ENCODE measurements at places on chromosomes 5 and 9. TPM values are rescaled to one million over a fixed set of nuclear protein-coding genes. Genes with fewer than 3 reads are reported as not detected.

The TMEM215 gene
- not detected for total RNA-seq

The FYB1 gene
- total RNA-seq, result 11.4 TPM

The SEC24A gene
- 21.6 TPM for total RNA-seq

The PCDHGA6 gene
- 4.0 TPM for total RNA-seq

The DMRT3 gene
- total RNA-seq, result 1.8 TPM

The EPB41L4A gene
- total RNA-seq, result 22.0 TPM

The MEIKIN gene
- not detected for total RNA-seq

The MEF2C gene
- total RNA-seq, result 32.1 TPM

The CBY3 gene
- not detected for total RNA-seq

The GTF3C4 gene
- 13.4 TPM for total RNA-seq

The BTNL3 gene
- under 0.01 TPM for total RNA-seq

The PGM5 gene
- total RNA-seq, result 30.8 TPM

The LRRC19 gene
- total RNA-seq, result not detected

The C5orf46 gene
- 9.4 TPM for total RNA-seq

The ADAMTS6 gene
- total RNA-seq, result 6.0 TPM

The SPARC gene
- total RNA-seq, result 2,507 TPM

The TNFSF8 gene
- 9.8 TPM for total RNA-seq

The ADGRD2 gene
- 2.6 TPM for total RNA-seq

The SLIT3 gene
- 103 TPM for total RNA-seq

The ARHGEF28 gene
- total RNA-seq, result 65.4 TPM

The FGD3 gene
- total RNA-seq, result 10.4 TPM

The LCN6 gene
- total RNA-seq, result 9.5 TPM

The GRIA1 gene
- 0.33 TPM for total RNA-seq

The CKS2 gene
- 21.7 TPM for total RNA-seq

The DMXL1 gene
- 60.3 TPM for total RNA-seq

The NMUR2 gene
- total RNA-seq, result not detected

The RMI1 gene
- 6.2 TPM for total RNA-seq

The GABRA1 gene
- not detected for total RNA-seq

The GNA14 gene
- total RNA-seq, result 2.0 TPM

The KIF27 gene
- total RNA-seq, result 16.1 TPM

The SOX30 gene
- total RNA-seq, result not detected

The ADAMTSL2 gene
- 0.80 TPM for total RNA-seq

The ROR2 gene
- total RNA-seq, result 2.1 TPM

The SOHLH1 gene
- not detected for total RNA-seq

The DBH gene
- total RNA-seq, result not detected

Data from breast epithelium (tissue), 4 donors.